ENCODE measurements at places on chromosomes 4 and X.

DNA sequence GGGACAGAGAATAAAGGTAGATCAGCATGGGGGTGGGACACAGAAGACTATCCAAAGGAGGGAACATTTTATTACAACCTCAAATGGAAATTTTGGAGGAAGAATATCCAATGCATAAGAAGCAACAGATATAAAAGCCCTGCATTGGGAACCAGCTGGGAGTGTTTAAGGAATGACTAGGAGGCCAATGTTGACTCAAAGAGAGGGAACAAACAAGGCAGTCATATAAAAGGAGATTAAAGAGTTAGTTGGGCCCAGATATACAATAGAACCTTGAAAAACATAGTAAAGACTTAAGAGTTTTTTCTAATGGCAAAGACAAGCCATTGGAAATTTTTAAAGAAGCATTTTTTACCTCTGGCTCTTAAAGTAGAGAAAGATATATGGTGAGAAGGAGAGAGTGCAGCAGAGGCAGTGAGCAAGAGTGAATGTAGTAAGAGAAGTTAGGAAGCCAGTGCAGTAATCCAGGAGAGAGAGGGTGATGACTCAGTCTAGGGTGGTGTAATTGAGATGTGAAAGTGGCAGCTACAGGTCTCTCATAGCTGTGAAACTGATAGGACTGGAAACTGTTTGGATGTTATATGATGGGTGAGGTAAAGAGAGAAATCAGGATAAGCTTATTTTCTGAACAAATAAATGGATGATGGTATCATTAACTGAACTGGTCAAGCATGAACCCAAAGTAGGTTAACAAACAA is 182.2 kb upstream of the ATOH1 start:
- DNase-seq: no peak

DNA sequence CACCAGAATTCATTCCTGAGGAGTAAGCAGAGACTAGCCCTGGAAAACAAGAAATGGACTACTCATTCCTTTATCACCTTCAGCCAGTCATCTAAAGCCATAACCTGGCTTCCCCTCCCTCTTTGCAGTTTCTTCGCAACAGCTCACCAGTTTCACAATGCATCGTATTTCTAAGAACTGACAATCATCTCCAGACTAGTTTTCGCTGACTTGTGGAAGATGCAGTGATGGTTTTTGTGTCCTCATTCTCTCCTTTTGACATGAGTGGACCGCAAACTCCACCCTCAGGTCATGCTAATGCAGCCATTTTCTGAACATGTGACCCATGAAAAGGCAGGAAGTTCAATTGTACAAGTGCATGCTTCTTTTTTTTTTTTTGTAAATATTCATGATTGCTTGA is 1203.5 kb downstream of the PCDH7 start:
- DNase-seq: no peak

DNA sequence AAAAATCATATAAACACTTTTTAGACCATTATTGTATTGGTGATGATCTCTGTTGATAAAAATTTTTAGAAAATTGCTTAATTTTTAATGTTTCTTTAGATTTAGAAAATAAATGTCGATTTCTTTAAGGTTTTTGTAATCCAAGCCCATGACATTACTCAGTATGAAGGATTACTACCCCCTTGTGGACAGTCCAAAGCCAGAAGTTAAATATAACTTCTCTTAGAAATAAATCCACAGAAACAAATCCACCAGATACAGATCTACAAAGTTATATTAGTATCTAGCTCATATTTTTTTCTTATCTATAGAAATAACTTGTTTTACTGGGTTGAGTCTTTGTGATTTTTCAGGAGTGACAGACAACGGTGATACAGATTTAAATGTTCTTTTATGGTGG is 18.9 kb downstream of the TIFA start:
- DNase-seq: no peak

DNA sequence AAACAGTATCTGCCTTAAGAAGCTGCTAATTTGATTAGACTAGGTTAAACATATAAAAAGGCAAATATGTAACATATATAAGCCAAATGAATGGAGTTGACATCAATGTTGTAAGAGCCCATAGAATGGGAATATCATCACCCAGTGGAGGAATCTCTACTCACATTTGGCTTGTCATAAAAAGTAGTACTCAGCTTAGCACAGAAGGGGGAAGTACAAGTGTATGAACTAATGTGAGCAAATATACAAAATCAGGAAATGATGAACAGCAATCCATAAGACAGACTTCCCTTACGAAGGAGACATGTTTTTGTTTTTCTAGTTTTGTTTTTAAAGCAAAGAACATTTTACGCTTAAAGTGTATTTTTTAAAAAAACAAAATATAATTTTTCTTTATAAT is 74.9 kb downstream of the MAB21L2 start:
- no peak for DNase-seq

DNA sequence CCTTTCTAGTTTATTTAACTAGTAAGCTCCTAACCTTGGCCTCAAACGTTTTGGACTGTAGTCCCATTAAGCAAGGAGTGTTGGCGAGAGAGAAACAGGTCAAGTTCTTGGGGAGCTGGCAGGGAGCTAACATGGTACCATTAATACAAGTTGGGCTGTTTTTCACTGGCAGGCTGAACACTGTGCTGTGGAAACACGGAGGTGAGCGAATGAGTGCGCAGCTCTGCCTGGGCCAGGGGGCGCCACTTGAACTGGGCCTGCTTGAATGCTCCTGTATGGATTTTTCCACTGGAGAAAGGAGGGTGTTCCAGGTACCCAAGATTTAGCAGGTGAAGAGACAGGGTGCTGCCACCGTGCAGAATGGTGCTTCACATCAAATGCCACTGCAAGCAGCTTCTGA is 7.4 kb upstream of the SMS start:
- no peak for DNase-seq

DNA sequence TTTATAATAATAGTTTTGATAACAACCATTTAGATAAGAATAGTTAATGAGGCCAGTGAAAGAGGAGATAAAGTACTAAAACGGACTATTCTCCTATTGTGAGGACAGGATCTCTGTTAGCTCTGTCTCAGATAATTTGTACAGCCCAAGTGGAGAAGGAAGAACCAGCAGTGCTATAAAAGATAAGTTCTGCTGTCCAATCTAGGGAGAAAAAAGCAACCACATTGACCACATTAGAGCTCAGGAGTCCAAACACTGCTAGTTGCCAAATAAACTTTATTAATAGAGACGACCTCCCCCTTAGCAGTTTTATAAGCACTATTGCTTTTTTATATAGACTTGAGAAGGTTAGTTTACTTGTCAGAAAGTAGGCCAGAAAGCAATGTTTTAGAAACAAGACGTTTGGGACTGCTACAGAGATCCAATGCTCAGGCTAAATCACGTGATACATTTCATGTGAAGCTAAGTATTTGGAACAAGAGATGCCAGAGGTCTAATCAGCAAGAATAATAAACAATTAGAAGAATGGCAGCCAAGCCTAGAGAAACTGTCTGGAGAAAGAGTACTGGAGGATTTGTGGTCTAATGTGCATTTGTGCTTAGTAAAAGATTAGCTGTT is 15.9 kb downstream of the IL15 start:
- DNase-seq: no peak

DNA sequence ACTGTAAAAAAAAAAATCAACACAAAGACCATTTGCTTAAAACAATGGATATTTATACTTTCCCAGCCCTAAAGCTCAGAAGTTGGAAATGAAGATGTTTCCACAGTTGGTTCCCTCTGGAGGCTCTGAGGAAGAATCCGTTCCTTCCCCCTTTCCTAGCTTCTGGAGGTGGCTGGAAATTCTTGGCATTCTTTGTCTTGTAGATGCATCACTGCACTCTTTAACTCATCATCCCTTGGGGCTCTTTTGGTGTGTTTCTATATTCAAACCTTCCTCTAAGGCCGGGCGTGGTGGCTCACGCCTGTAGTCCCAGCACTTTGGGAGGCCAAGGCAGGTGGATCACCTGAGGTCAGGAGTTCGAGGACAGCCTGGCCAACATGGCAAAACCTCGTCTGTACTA is 78.7 kb downstream of the VCX3A start:
- no peak for DNase-seq

DNA sequence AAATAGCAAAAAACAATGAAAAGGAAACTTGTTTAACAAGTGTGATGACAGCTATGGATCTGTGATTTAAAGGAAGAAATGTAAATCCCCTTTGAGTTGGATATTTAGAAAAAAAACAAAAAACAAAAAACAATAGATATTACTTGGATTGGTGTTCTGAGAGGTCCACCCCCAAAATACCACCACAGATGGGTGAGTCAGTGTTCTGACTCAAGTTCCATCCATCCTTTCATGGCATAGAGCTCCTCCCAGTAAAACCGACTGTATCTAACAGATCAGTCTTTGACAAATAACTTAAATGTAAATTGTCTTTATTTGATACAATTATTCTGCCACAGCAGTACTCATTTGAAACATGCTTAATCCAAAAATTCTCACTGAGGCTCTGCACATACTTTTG is 27.4 kb downstream of the TMPRSS11B start:
- no peak for DNase-seq

- DNase-seq: no peak
Observed at GRCh38 chrX:108584617-108585211, 145.1 kb downstream of the COL4A5 start.

DNA sequence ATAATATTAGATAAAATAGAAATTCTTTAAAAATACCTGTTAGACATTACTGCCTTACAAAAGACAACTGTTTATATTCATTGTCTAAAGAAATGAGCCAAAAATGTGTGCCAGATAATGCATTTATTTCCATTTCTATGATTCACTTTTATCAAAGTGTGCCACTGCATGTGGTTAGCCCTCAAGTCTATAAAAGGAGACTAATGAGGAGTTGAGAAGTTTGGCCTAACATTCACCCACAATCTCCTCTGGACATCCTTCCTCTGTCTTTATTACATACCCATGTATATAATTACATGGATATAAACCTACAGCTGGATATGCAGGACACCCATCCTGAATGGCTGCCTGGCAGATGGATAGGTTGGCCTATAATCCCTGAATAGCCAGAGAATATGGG is 42.6 kb upstream of the PDE5A start:
- no peak for DNase-seq

- DNase-seq: no peak
Observed at GRCh38 chr4:148390311-148390710, 51.9 kb downstream of the NR3C2 start.

GRCh38 chr4:142126890-142127497 is 490.6 kb downstream of the IL15 start:
- DNase-seq: peak; percentile 11

DNA sequence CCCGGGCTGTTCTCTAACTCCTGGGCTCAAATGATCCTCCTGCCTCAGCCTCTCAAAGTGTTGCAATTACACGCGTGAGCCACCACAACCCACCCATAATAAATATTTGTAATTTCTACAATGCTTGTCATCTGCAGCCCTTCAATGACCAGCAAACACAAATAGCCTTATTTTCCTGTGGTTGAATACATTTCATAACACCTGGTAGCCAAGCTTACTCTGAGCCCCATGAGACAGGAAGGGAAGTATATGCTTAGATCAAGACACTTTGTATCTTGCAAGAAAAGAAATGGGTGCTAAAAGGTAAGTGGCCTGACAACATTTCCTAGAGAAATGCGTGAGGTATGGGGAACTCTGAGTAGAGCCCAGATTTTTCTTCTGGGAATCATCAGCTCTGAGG is 56.9 kb upstream of the PDGFRA start:
- no peak for DNase-seq

- no peak for DNase-seq
Observed at GRCh38 chrX:138031715-138032114, 465.8 kb downstream of the ZIC3 start.

DNA sequence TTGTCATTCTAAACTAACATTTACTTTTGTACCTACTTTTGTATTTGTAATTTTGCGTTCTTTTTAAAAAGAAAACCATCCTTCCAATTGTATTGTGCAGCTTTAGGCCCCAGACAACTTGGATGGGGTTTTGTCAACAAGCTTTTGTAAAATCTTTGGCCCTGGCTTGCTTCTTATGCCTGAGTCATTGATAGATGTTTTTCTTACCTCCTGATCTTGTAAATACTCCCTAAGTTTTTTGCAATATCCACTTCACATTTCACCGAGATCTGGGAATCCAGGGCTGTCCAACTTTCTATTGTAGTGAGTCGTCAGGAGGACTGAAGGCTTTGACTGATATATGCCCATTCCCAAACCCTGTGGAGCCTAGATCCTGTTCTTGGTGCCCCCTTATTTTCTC is 126.9 kb upstream of the GUCY1A1 start:
- no peak for DNase-seq

GRCh38 chr4:16672421-16672820 is 226.0 kb downstream of the LDB2 start:
- DNase-seq: no peak

DNA sequence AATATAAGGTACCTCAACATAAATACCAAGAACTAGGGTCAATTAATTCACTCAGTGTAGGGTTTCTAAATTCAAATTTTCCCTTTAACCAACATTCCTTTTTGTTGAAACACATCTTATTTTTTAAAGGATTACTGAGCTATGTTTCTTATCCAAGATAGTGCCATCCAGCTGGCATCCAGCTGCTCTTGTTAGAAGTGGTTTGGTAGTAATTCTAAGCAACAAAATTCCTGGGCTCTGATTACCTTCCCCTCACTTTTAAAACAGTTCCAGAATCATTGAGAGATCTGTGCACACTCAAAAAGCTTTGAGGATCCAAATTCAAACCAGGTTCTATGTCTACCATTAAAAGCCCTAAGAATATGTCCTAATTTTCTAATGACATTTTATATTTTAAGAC is 583.7 kb downstream of the TRIML1 start:
- no peak for DNase-seq

- no peak for DNase-seq
Observed at GRCh38 chr4:102553982-102554381, 52.8 kb downstream of the NFKB1 start.

GRCh38 chr4:151251603-151252304 is 25.2 kb upstream of the PRSS48 start:
- no peak for DNase-seq

GRCh38 chr4:152266831-152267480 is 268.9 kb downstream of the FBXW7 start:
- DNase-seq: no peak

DNA sequence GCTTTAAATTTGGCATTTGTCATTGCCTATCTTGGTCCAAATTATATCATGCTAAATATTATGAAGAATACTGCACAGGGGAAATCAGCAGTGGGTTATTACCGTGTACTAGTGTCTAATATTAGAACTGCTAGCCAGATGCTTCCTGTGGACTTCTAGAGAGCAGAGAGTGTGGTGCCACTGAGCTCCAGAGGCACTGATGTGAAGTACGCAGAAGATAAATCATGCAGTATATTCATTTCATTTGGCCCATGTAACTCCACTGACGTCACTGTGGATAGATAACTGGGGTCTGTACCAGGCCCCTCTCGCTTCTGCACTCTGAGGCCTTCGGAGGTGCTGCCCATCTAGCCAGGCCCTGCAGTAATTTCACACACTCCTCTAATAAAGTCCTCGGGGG is 80.0 kb downstream of the ALPK1 start:
- DNase-seq: no peak

DNA sequence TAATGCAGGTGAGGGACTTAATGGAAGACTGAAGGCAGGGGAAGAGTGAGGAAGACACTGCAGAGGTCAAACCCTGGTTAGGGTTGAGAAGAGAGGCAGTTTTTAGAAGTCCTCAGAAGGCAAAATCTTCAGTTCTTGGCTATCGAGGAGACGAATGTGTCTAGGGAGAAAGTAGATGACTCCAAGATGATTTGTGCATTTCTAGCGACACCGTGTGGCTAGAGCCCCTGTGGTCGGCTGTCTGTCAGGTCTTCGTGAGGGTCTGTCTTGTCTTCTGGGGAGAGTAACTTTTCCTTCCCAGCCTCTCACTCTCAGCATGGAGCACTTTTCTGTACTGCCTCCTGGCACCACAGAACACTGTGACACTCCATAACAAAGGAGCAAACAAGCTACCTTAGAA is 458.1 kb downstream of the STIM2 start:
- no peak for DNase-seq

GRCh38 chr4:3302173-3302785 is 9.5 kb downstream of the RGS12 start:
- DNase-seq: peak; percentile 59
